ENCODE measurements at places on chromosomes 2 and 18. TPM values are rescaled to one million over a fixed set of nuclear protein-coding genes. Genes with fewer than 3 reads are reported as not detected.

Gene HPCAL1
- 40.5 TPM for total RNA-seq

Gene UGT1A3
- total RNA-seq: not detected

- no peak for DNase-seq
Measured at GRCh38 chr2:128654408-128654807, 335.7 kb upstream of the HS6ST1 start.

DNA sequence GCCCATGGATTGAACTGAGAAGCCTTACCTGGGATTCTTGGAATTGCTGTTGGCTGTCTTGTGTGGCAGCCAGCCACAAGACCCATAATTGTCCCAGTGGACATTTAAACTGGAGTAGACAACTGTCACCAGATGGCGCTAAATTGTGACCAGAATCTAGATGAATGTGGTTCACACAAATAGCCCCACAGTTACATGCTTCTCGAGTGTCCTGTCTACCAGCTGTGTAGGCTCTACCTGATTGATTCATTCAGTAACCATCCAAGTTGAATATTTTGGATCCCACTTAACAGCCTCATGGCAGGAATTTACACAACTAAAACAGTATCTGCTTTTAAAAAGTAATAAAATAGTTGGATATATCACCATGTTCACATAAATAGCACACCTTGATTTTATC lies 73.2 kb downstream of the MAP4K4 start:
- DNase-seq: no peak

DNA sequence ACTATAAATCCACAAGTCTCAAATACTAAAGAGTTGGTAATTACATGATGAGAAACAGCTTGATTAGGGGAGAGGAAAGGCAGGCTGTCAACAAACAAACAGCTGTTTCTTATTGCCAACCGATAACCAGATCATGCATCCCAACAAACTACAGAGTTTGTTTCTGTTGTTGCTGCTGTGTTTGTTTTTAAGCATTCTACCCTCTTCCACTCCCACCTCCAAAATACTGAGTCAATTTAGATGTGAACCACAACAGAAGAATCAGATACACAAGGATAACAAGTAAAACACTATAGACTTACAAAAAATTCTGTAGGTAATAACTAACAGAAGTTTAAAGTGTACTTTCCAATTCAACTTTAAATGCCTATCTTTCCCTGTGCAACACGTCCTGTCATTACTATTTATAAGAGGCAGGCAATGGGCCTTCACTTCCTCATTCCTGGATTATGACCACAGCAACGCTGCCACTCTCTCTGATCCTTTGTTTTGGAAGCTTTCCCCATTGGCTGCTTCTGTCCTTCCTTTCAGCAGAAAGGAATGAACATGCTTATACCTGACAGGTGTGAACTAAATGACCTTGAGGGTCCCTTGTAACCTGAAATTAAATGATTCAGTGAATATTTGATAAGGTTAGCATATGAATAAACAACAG lies 152.0 kb downstream of the SRBD1 start:
- no peak for DNase-seq

DNA sequence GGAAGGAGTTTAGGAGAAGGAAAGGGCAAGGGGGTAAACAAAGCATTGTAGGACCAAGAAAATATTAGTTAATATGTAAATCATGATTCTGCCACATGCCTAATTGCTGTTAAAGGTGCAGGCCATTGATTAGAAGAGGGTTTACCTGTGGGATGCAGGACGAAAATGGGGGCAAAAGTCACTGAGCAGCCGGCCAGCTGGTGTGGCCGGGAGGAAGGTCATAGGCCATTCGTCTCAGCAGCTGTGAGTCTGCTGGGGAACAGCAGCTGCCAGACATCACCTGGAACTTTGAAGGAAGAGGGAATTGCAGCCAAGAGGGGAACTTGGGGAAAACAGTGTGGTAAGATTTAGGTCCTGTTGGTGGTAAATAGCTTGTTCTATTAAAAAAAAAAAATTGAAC lies 184.4 kb downstream of the DYSF start:
- no peak for DNase-seq

GRCh38 chr2:177535958-177536504 lies 143.5 kb downstream of the AGPS start:
- no peak for DNase-seq

DNA sequence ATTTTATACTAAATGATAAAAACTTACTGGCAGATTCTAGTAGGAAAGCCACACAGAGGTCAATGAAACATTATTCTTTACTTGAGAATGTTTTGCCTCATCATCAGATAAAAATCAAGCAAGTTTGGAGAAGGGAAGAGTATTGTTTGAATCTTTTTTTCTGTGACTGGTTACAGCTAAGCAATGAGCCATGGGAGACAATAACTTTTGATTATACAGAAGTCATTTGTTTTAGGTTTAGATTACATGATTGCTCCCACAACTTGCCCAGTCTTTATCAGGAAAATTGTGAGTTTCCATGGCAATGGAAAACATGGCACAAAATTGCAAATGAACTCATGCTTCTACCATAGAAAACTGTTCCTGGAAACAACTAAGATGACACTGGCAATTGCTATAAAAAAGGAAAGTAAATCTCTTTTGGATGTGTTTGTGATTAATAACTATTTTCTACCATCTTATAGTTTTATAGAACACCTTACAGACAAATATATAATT lies 476.8 kb downstream of the MBD2 start:
- DNase-seq: no peak

DNA sequence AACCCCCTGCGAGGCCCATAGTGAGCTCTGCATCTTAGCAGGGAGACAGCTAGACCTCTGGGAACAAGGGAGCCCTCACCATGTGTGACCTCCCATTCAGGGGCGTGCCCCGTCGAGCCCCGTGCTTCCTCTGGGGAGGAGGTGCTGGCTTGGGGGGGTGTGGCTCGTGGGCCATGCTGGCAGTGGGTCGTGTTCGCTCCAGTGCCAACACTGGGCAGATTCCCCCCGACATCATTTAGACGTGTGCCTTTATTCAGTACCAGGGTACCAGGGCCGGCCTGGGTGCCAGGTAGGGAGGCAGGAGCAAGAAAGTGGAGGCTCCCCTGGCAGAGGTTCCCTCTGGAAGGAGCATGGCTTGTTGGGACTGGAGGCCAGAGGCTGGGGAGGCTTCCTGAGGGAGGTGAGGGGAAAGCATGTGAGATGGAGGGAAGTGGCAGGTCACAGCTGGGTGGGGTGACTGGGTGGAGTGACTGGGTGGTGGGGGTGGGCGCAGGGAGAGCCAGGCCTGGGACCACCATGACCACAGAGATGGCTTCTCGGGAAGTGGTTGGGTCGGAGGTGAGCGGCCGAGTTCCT lies 15.2 kb downstream of the GPC1 start:
- peak; percentile 20 for DNase-seq

DNA sequence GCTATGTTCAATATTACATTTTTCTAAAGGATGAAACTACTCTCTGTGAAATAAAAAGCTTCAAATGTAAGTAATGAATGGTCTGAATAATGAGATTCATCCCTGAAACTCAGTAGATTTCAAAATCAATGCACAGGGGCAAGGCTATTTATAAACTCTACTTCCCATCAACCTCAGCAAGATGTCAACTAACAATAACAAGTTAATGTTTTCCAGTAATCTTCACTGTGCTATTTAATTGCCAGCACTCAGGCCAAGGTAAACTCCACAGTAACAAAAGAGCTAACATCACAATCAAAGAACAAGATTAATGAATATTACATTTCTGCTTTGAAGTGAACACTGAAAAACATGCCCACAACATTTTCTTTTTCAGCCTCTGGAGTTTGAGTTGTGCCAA lies 144.3 kb upstream of the ZFP36L2 start:
- no peak for DNase-seq

DNA sequence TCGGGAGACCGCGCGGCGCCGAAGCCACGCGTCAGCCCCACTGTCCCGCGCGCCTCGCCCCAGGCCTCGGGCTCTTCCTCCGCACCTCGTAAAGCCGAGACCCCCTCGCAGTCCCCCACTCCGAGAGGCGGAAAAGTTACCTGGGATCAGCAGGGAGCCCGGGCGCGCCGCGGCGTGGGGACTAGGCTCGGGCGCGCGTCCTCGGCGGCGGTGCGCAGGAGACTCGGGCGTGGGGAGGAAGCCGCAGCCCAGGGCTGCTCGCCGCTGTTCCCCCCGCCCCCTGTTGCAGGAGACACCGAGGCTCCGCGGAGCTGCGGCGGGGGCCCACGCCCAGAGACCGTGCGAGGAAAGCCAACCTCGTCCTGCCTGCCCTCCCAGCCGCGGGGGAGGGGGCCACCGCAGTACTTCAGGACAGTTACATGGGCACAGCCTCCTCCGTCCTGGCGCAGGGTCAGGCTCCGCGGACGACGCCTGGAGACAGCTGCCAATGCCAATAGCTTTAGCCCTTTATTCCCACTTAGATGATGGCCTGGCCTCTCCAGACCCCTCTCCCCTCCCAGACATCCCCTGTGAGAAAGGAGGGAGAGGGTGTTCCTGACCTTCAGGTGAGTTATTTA lies at the start of gene EPB41L3:
EPB41L3 (minus strand) TSS at position 225 of the 617 bp plus-strand sequence. CDS start 54,814 bp downstream, outside the sequence.
- DNase-seq: peak; percentile 70

GRCh38 chr2:181554061-181554830 lies 97.1 kb downstream of the ITGA4 start:
- DNase-seq: no peak

DNA sequence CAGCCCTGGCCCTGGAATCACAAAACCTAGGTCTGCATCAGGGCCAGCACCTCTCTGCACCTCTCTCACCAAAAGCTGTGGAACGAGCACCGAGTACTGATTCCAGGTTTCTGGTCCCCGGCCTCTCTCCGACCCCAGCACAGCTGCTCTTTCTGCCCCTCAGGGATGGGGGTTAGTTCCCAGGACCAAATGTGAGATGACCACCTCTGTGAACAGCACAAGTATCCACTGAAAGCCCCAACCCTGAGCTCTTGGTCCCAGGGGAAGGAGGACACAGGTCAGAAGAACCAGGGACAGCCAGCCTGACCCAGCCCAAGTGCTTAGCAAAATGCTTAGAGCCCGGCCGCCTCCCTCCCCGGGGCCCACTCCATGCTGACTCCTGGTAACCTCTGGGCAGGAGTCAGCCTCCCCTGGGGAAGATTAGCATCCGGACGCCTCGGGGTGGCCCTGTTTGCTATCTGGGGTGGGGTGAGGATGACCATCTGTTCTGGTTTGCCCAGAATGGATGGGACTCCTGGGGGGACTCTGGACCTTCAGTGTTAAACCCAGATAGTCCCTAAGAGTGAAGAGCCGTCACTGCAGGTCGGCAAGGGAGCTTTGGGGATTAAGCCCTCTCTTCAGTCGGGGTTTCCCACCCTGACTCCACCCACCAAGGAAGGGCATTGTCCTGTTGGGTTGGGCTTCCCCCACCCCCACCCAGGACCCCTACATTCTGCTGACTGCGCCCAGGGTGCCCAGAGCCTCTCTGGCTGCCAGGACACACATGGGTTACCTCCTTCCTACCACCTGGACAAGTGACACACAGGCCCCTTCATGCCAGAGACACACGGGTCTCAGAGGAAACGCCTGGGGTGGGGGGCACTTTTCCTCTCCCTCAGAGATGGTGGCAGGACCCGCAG lies 9.4 kb upstream of the GPR55 start:
- DNase-seq: no peak

GRCh38 chr2:98734823-98735260 lies 3.9 kb upstream of the MGAT4A start:
- no peak for DNase-seq

DNA sequence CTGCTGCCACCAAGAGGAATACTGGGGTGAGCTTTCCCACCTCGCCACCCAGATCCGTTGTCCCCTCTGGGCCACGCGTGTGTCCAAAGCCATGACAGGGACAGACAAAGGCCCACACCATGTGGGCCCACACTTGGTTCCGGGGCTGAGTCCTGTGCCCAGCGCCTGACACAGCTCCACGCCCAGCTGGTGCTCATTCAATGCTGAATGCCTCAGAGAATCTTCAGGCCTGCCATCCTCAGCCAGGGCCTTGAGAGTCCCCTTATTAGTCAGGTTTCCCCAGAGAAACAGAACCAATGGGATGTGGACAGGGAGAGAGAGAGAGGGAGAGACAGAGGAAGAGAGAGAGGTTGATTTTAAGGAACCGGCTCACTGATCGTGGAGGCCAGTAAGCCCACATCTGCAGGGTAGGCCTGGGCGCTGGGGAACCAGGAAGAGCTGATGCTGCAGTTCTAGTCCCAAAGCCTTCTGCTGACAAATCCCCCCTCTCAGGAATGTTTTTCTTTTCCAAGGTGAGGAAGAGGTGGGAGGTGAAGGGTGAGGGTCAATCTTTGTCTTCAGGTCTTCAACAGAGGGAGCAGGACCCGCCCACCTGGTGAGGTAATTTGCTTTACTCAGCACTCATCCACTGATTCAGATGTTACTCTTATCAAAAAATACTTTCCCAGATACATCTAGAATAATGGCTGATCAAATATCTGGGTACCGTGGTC lies 10.2 kb upstream of the SPATA3 start:
- DNase-seq: no peak

DNA sequence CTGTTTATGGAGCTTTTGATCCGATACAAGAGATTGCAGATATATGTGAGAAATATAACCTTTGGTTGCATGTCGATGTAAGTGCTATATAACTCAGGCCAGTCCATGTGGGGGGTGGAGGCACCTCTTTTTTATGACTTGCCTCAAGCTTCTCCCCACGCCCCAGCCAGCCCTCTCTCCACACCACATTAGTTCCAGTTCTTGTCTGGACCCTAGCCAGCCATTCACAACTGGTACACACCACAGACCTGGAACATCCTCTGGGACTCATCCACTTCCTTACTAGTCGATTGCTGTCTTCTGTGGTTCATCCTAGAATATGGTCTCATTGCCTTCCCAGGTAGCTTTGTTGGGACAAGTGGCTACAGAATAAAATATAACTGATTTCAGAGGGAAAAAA lies 31.0 kb downstream of the GAD1 start:
- DNase-seq: no peak

DNA sequence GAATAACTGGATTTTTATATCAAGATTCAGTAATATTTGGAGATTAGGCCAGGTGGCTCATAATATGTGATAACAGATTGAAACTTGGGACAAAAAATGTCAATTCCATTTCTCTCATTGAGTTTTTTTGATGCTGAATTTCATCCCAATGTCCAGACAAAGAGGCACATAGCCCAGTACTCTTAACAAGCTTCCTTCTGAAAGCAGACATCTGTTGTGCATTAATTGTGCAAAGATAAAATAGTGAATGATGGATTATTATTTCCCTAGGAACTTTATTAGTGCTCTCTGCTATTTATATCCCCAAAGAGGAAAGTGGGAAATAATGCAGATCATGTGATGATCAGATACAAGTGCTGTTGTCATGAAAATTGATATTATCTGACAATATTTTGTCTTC lies 234.1 kb downstream of the CCDC102B start:
- DNase-seq: no peak

DNA sequence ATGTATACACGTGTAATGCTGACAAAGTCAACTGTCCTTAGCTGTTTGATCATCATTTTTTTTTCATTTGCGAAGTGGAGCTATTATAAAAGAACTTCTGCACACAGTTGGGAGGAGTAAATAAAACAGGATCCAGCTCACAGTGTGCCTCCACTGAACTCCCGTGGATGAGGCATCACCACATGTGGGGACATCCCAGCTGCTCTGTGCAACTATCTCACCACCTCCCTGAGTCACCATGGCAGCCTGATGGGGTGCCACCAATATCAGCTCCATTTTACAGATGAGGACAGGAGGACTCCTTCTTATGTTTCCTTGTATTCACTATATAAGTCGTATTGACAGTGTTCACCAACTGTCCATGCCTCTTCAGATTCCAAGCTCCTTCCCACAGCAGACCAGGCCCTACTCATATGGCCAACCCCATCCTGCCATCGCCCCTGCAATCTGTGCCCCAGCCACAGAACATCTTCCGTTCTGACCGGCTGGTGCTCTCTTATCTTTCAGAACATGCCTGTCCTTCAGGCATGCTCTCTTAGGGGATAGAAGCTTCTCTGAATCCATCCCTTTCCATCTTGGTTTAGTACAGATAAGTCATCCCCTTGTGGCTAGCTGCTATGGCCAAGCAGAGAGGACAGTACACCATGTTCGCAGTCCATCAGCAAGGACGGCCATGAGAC lies 288.1 kb downstream of the RNF144A start:
- no peak for DNase-seq

Measured in left ventricle myocardium superior (tissue), 1 donor.